ENCODE measurements at places on chromosomes 16 and 17.
A peak's percentile ranks its signal among the peaks of the same experiment; 100 is the strongest.

GRCh38 chr16:87489434-87490045, 3.3 kb downstream of the ZCCHC14 start:
- DNase-seq: no peak

GRCh38 chr17:75981019-75981615, 2.1 kb downstream of the TEN1 start:
- no peak for DNase-seq

GRCh38 chr16:12291989-12292759, 315.6 kb downstream of the SNX29 start:
- DNase-seq: no peak

GRCh38 chr17:78665387-78665951, 88.3 kb upstream of the DNAH17 start:
- no peak for DNase-seq

GRCh38 chr17:45388604-45389325, 43.9 kb downstream of the ARHGAP27 start:
- peak; percentile 88 for DNase-seq

DNA sequence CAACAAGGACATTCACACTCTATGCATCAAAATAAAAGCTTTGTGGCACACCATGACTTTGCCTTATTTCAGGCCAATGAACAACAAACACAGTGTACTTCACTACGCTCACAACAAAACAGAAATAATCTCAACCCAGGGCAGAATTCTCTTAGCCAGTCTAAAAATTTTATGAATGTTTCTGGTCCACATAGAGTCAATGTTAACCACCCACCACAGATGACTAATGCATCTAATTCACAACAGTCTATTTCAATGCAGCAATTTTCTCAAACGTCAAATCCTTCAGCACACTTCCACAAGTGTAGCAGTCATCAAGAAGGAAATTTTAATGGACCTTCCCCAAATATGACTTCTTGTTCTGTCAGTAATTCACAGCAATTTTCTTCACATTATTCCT, 101.7 kb downstream of the CHD9 start:
- no peak for DNase-seq

GRCh38 chr17:64164596-64165285, 34.8 kb upstream of the ERN1 start:
- DNase-seq: no peak

DNA sequence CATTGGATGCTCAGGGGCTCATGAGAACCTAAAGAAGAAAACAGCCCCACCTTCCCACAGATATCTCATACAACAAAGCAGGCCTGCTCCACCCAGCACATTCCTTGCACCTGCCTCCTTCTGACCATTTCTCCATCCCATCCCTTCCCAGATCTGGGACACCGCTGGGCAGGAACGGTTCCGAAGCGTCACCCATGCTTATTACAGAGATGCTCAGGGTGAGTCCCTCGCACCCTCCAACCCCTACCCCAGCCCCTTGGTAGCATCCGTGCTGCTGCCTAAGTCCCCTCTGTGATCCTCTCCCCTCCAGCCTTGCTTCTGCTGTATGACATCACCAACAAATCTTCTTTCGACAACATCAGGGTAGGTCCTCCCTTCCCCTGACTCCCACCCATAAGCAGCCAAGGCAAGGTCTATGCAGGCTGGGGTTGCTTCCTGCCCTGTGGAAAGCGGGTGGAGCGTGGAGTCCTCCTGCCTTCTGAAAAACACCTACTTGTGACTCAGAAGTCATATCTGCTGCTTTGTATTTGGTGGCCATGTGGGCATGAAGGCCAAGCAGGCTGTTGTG, 5.4 kb upstream of the NHERF1 start:
- no peak for DNase-seq

DNA sequence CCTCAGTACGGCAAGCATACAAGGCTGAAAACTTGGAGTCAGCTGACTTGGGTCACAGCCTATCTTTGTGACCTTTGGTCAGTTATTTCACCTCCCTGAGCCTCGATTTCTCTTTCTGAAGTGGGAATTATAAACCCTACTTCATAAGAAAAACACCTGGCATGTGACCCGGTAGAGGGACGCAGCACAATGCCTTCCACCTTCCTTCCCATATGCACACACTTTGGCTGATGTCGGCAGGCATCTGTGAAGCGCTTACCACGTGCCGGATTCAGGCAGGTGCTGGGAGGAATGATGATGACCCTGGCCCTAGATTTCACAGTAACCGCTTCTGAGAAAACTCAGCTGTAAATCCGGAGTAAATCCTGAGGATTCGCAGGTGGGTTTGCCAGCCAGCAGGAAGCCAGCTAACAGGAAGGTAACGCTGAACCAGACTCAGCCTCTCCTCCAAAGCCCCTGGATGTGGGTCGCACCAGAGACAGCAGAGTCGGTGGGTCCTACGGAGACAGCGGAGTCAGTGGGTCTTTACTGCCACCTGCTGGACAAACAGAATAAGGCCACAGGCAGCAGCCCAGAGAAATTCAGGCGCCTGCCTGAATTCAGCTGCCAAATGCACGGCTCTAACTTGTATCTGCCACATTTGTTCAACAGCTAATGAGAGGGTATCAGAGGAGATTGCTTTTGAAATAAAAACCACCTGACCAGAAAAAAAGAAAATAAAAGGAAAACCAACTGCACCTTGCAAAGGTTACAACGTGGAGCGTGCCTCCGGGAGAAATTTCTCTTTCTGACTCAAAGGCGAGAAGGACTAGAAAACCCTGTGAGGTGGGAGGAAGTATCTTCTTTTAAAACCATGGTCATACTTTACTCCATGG, 16.6 kb downstream of the COPRS start:
- DNase-seq: peak; percentile 53

DNA sequence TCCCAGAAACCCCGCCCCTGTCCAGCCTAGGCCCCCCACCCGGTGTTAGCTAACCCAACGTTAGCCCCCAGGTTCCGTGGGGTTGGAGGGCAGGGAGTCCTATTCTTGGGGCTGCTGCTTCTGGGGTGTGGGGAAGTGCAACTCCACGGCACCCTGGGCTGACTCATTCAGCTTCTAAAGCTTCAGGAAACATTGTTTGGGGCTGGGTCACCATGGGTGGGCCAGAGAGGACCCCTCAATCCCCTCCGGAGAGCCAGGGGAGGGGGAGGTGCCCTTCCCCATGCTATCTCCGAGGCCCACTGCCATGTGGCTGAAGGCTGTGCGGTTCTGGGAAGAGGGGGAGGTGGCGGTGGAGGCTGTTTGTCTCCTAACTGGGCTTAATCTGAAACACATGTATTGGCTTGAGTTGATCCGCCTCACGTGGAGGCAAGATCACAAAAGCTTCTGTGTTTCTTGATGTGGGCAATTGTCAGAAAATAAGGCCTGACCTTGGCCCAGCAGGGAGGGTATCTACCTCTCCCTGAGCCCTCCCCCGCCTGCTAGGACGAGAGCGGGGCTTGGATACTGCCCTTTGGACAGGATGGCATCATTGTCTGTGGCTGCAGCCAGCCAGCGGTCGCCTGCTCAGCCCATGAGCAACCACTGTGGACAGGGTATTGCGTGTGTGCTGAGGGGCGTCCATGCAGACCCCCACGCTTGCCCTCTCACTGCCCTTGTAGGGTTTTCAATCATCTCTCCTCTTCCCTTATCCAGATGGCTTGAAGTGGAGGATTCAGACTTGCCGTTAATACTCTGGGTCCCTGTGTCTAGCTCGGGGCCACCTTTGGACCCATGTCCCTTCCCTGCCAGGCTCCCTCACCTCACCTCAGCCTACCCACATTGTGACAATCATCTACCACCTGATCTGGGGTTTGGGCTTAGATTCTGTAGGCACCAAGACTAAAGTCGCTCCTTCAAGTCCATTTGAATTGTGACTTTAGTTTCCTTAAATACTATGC, 1.3 kb downstream of the SERPINF1 start:
- DNase-seq: no peak

GRCh38 chr16:75580-76501, 2.2 kb upstream of the MPG start:
- peak; percentile 51 for DNase-seq

GRCh38 chr17:47663912-47664623, 14.3 kb downstream of the KPNB1 start:
- no peak for DNase-seq

DNA sequence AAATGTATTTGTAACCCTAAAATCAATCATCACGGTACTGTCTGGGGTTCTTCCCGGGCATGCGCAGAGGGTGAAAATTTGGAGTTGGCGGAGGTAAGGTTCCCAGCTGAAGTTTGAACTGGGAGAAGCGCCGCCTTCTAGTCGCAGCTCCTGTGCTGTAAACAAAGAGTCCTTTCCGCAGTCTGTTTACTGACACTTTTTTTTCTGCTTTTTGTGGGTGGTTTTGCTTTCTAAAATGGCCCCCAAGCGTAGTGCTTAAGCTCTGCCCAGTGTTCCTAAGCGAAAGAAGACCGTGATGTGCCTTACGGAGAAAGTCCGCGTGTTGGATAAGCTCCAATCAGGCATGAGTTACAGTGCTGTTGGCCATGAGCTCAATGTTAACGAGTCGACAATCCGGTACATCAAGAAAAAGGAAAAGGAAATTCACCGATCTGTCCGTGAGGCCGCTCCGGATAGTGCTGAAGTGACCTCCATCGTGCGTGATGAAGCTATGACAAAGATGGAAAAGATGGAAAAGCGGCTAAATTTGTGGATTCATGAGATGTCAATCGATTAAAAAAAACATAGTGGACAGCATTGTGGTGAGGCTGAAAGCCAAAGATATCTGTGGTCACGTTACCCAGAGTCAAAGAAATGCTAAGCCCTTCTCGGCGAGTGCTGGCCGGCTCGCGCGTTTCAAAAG, 570 bp upstream of the CFDP1 start:
- DNase-seq: peak; percentile 45

DNA sequence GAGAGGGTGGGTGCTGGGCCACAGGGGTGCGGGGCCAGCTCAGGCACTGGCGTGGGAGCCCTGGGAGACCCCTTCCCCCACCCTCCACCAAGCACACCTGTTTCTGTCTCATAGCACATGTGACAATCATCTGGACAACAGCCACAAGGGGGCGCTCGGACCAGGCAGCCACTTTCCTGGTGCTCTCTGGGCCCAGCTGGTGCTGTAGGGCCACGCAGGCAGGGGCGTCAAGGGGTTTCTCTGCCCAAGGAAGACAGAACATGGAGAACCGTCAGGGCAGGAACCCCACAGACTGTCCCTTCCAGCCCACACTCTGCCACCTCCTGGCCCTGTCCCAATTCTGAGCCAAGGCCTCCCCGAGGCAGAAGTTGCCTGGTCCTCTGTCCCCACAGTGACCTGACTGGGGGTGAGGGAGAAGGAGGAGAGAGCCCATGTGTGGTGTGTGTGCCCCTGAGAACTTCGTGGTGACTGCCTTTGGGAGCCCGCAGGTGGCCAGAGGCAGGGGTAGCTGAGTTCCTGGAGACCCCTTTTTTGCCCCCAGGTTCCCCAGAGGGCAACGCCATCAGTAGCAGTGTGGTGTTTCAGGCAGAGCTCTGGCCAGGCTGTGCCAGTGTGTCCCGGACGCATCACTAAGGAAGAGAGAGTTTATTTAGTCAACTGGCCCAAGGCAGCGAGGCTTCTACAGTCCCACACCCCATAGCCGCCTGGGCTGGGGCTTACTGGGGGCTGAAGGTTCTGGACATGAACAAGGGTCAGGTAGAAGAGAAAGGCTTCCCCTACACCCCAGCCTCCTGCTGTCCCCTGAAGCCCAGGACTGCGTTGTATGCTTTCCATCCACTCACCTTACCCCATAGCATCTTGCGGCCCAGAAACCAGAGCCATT, 3.1 kb upstream of the SETD6 start:
- DNase-seq: peak; percentile 58

- DNase-seq: no peak
Measured at GRCh38 chr16:12586701-12587100, 217.0 kb downstream of the CPPED1 start.

DNA sequence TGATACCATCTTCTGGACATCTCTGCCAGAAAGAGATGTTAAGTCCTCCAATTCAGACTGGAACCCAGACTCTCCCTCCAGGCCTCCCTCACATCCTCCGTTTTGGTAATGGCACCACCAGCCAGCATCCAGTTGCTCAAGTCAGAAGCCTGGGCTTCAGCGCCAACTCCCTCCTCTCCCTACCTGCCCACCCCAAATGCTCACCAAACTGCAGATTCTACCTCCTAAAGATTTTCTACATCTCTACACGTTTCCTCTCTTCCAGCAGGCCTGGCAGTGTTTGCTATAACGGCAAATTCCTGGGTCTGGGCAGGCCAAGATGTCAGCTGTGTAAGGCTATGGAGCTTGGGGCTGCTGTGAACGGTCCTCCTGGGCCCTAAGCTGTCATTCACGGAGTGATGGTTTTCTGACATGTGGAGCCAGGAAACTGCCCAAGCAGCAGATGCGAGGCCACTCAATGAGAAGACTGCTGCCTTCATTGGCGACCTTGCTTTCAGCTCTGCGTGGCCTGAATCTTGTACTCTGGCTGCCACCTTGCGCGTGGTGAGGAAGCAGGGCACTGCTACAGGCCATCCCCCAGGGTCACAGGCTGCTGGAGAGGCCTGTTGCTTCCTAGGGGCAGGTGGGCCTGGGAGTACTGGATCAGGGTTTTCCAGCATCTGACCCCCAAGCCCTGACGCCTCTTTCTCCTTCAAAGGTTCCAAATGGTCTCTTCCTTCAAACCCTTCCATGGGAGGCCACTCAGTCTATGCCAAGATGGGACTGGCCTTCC, 37.7 kb downstream of the TBX4 start:
- DNase-seq: no peak

DNA sequence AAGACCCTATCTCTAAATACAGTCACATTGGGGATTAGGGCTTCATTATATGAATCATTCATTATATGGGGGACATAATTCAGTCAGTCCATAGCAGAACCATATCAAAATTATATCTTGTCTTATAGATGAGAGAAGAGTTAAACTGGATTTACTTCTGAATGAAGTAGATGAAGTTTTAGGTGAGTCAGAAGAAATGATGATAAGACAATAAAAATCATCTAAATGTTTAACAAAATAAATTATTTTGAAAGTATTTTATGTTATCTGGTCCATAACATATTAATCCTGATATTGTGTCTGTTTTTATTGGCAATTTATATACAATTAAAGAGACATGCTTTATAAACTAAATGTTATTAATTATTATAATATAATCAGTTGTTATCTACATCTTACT, 76.9 kb upstream of the EFCAB3 start:
- DNase-seq: no peak

- peak; percentile 58 for DNase-seq
Measured at GRCh38 chr16:85347213-85347591, 234.9 kb upstream of the CIBAR2 start.

DNA sequence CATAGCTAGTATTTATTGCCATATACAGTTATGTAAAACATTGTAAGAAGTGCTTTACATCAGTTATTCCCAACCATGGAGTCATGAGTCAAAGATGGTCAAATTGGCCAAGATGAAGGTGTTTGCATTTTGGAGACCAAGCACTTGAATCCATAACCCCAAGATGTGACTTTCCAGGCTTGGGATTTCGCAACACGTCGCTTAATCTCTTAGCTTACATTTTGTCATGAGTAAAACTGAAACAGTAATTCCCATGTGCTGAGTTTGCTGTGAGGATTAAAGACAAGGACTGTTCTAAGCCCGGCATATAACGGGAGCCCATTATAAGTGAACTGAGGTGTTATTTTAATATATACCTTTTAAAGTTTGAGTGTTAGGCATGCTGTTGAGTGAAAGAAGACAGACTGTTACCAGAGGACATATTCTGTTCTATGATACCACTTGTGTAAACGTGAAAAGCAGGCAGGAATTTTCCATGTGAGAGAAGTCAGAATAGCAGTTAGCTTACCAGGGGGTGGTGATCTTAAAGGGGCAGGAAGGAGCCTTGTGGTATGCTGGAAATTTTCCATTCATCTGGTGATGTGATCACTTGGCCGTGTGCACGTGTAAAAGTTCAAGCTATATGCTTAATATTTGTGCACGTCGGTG, 484.9 kb downstream of the WWOX start:
- no peak for DNase-seq
